ENCODE measurements at places on chromosomes 7 and 10.

DNA sequence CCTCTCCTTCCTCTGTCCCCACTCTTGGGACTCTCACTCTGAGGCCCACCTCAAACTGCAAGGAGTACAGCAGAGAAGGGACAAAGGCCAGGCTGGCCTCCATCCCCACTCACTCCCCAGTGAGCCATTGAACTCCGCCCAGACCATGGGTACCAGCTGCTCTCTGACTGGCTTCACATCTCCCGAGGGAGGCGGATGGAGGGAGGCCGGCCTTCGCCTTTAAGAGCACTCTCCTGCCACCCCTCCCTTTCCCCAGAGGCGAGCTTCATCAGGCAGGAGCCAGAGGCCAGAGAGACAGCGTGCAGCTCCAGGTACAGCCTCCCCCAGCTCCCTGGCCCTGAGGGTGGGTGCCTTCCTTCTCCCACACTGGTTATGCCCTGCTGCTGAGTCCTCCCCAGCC is 1.8 kb upstream of the LDB3 start:
- H3K27ac ChIP-seq = no peak overlapping the region
- H3K27me3 ChIP-seq = no peaks in the 10 kb centered on the region
- H3K4me3 ChIP-seq = no peak overlapping the region
- H3K4me1 ChIP-seq = no peaks in the 10 kb centered on the region
- no peak for DNase-seq
- no peaks in the 10 kb centered on the region for H3K36me3 ChIP-seq

DNA sequence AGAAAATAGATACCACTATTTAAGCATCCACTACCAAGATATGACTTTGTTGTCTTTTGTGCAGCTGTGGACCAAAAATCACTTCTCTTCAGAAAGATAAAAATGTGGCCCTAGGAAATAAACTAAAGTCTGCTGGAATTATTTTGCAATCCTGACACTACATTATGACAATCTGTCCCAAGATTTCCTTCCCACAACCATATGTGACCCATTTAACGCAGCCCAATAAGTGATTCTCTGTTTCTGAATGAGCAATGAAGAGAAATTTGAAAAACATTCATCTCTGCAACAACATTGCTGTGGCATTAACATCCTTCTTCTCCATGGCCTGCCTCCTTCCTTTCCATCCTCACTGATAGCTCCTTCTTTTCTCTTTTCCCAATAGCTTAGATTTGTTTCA is 212.0 kb downstream of the TSPAN12 start:
- no peaks in the 10 kb centered on the region for H3K27me3 ChIP-seq
- no peak overlapping the region for H3K27ac ChIP-seq
- no peak for DNase-seq
- H3K4me3 ChIP-seq = no peak overlapping the region
- H3K36me3 ChIP-seq = no peaks in the 10 kb centered on the region

- H3K4me3 ChIP-seq = no peak overlapping the region
- H3K27ac ChIP-seq = no peak overlapping the region
- no peak for DNase-seq
These were observed 694.1 kb downstream of the ANKRD7 start for GRCh38 chr7:118918556-118918955.

GRCh38 chr10:104642658-104643302 is 1.7 kb downstream of the SORCS3 start:
- peaks cover 79% of the 10 kb centered on the region for H3K27me3 ChIP-seq
- H3K4me3 ChIP-seq = no peak overlapping the region
- H3K27ac ChIP-seq = no peak overlapping the region
- no peaks in the 10 kb centered on the region for H3K36me3 ChIP-seq

GRCh38 chr7:28674359-28674782 is 262.1 kb downstream of the CREB5 start:
- peaks cover 12% of the 10 kb centered on the region for H3K27me3 ChIP-seq
- no peaks in the 10 kb centered on the region for H3K36me3 ChIP-seq
- H3K4me1 ChIP-seq = no peaks in the 10 kb centered on the region
- H3K4me3 ChIP-seq = no peak overlapping the region
- no peak overlapping the region for H3K27ac ChIP-seq

DNA sequence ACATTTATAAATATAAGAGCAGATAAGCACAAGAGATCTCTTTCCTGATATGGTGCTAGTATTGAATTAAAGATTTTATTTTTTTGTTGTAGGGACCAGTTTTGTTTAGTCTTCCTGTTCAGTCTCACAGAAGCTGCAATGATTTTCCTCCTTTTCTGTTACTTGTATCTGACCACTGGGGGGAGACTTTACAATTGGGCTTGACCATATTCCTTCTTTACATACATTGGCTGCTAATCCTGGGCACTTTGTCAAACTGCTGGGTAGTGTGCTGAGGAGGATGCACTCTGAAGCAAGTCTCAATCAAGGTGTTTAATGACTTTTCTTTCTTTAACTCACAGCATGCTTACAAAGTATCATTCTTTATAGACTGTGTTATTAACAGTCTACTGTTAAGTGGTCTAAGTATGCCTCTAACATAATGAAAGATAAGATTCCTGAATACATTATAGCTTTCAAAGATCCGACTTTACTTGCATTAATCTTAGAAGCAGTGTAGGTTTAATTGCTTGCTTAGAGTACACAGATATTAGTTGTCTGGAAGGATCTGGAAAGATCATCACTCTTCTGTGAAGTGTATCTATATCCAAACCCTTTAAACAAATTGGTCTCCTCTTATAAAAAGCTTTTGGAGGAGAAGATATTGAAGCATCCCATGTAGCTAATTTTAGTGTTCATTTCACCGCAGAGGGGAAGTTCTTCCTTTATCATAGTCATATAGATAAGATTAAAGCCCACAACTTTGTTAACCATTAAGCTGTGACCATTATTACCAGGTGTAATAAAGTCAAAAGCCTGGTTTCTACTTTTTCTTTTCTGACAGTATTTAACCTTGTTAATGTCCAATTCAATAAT is 3.1 kb downstream of the PALS2 start:
- H3K4me3 ChIP-seq = peak overlapping the region; percentile 10
- no peak for DNase-seq
- no peaks in the 10 kb centered on the region for H3K27me3 ChIP-seq

GRCh38 chr10:121084675-121085070 is 233.5 kb downstream of the WDR11 start:
- no peak overlapping the region for H3K27ac ChIP-seq
- no peaks in the 10 kb centered on the region for H3K36me3 ChIP-seq
- DNase-seq = no peak
- H3K4me1 ChIP-seq = no peaks in the 10 kb centered on the region

- no peaks in the 10 kb centered on the region for H3K36me3 ChIP-seq
- H3K4me3 ChIP-seq = no peak overlapping the region
- H3K4me1 ChIP-seq = peaks cover under 1% of the 10 kb centered on the region
- H3K27me3 ChIP-seq = peaks cover 46% of the 10 kb centered on the region
- H3K27ac ChIP-seq = no peak overlapping the region
These were observed 47.2 kb downstream of the PAX2 start for GRCh38 chr10:100792574-100792973.

DNA sequence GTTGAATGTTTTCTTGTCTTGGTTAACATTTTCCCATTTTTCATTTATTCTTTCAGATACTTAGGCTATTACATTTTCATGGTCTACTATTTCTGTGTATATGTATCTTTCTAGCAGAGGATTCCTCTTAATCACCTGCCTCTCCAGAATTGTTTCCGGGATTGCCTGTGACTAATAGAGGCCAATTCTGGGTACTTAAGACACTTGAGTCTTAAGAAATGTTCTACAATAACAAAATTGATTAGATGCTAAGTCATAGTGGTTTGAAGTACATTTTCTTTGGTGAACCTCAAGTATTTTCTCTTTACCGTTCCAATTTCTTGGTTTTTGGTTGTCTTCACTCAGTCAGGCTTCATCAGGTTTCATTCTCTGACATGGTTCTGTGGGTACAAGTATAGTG is 26.4 kb downstream of the BBS9 start:
- H3K4me3 ChIP-seq = no peak overlapping the region
- no peaks in the 10 kb centered on the region for H3K27me3 ChIP-seq
- H3K4me1 ChIP-seq = no peaks in the 10 kb centered on the region
- no peak overlapping the region for H3K27ac ChIP-seq
- no peak for DNase-seq
- H3K36me3 ChIP-seq = peaks cover 5% of the 10 kb centered on the region

DNA sequence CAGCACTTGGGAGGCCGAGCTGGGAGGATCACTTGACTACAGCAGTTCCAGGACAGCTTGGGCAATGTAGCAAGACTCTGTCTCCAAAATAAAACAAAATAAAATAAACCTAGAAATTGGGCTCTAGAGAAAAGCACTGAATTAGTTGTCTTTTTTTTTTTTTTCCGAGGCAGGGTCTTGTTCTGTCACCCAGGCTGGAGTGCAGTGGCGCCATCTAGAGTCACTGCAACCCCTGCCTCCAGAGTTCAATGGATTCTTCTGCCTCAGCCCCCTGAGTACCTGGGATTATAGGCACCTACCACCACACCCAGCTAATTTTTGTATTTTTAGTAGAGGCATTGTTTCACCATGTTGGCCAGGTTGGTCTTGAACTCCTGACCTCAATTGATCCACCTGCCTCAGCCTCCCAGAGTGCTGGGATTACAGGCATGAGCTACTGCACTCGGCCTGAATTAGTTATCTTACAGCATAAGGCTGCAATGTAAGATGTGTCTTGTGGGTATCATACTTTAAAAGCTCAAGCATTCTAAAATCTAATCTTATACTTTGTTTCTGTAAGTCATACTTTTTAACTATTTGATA is 12.8 kb downstream of the MEIG1 start:
- H3K4me1 ChIP-seq = peaks cover 7% of the 10 kb centered on the region
- H3K4me3 ChIP-seq = no peak overlapping the region
- peaks cover 12% of the 10 kb centered on the region for H3K27me3 ChIP-seq
- no peaks in the 10 kb centered on the region for H3K36me3 ChIP-seq
- DNase-seq = peak; percentile 27
- no peak overlapping the region for H3K27ac ChIP-seq

- H3K27ac ChIP-seq = no peak overlapping the region
- no peaks in the 10 kb centered on the region for H3K27me3 ChIP-seq
- no peak for DNase-seq
- H3K4me1 ChIP-seq = no peaks in the 10 kb centered on the region
These were observed 5.7 kb downstream of the SEMA3A start for GRCh38 chr7:84188786-84189405.

DNA sequence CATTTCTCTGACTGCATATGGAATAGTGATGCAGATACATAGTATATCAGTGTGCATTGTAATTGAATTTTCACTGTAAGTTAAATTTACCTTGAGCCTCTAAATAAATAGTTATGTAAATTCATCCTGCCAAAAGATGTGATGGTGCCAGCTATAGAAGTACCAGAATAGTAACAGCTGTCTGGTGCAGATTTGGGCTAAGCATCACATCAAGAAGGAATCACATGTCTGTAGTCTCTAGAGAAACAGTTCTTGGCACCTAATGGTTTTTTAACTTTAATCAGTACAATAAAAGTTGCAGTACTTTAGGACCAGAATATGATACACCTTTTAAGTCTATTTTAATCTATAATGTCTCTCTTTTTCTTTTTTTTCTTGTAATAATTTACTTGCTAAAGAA is 17.4 kb downstream of the PLEKHA1 start:
- no peak for DNase-seq
- H3K4me1 ChIP-seq = peaks cover 41% of the 10 kb centered on the region
- H3K36me3 ChIP-seq = peaks cover 28% of the 10 kb centered on the region
- no peaks in the 10 kb centered on the region for H3K27me3 ChIP-seq

DNA sequence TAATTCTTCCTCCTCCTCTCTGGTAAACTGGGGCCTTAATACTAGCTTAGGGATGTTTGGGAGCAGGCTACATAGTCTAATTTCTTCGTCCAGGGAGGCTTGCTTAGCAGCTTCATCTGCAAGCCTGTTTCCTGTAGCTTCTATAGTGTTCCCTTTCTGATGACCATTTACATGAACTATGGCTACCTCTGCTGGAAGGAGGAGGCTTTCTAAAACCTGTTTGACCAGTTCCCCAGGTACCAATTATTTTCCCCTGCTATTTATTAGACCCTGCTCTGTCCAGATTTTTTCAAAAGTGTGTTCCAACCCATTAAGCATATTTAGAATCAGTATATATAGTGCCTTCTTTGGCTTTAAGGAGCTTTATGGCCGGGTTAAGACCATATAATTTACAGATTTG is 38.8 kb upstream of the DNAH11 start:
- H3K4me1 ChIP-seq = peaks cover 9% of the 10 kb centered on the region
- H3K4me3 ChIP-seq = no peak overlapping the region
- no peaks in the 10 kb centered on the region for H3K27me3 ChIP-seq
- peak overlapping the region; percentile 68 for H3K27ac ChIP-seq

- no peaks in the 10 kb centered on the region for H3K36me3 ChIP-seq
- H3K27ac ChIP-seq = no peak overlapping the region
- H3K4me1 ChIP-seq = no peaks in the 10 kb centered on the region
These were observed 95.3 kb upstream of the CYP26C1 start for GRCh38 chr10:92965314-92965713.

DNA sequence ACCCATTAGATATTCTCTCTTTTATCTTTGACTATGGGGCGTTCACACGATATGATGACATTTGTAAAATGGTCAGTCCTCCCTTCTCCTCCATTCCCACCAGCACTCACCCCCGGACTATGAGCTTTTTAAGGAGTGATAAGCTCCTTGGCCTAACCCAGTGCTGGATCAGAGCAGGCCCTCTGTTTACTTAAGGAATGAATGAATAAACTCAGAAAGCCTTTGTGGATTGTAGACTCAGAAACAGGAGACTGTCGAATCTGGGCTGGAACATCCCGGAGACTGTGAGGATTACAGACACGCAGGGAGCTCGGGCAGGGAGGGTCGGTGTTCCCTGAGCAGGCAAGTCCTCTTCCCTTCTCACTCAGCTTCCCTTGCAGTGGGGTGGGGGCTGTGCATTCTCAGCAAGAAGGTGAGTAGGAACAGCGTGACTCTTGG is 6.8 kb upstream of the ZCCHC24 start:
- H3K4me3 ChIP-seq = no peak overlapping the region
- H3K36me3 ChIP-seq = no peaks in the 10 kb centered on the region
- H3K4me1 ChIP-seq = no peaks in the 10 kb centered on the region
- H3K27ac ChIP-seq = no peak overlapping the region
- DNase-seq = no peak

DNA sequence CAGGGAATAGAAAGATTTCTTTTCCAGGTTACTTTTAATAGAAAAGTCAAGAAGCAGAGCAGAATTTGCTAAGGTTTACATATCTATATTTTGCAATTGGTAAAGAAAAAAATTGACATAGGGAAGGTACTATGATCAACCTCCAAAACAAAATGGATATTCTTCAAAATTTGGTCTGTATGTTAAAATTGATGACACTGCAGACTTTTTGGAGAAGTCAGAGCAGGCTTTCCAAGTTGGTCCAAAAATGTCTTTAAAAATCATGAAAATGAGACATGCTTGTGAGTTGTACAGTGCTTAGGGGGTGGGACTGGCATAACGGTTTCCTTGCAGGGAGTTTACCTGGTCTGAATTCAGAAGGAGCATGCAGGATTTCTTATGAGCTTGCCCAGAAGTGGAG is 77.0 kb downstream of the TFPI2 start:
- H3K4me1 ChIP-seq = no peaks in the 10 kb centered on the region
- no peak overlapping the region for H3K27ac ChIP-seq
- no peaks in the 10 kb centered on the region for H3K36me3 ChIP-seq
- H3K27me3 ChIP-seq = no peaks in the 10 kb centered on the region
- no peak for DNase-seq

Measured in effector memory CD8-positive, alpha-beta T cell (primary cell).